ENCODE measurements at places on chromosomes 11 and 22.

DNA sequence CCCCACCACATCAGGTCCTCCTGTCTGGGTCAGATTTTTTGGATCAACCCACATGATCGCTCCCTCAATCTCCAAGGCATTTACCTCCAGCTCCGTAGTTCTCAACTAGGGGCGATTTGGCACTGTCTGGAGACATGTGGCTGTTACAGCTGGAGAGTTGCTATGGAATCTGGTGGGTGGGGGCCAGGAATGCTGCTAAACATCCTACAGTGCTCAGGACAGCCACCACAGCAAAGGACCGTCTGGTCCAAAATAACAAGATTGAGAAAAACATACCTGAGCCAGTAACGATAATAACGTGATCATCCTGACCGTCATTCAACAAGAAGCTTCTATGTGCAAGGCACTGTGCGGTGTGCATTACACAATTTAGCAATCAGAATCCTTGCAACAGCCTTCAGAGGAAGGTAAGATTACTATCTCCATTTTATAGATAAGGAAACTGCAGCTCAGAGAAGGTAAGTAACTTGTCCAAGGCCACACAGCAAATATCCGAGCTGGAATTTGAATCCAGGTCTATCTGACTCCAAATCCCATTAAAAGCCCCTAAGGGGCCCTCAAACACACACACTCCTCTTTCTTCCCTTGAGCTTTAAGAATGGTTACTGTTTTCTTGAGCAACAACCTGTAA lies 14.3 kb upstream of the CRY2 start:
- peak; percentile 21 for DNase-seq

DNA sequence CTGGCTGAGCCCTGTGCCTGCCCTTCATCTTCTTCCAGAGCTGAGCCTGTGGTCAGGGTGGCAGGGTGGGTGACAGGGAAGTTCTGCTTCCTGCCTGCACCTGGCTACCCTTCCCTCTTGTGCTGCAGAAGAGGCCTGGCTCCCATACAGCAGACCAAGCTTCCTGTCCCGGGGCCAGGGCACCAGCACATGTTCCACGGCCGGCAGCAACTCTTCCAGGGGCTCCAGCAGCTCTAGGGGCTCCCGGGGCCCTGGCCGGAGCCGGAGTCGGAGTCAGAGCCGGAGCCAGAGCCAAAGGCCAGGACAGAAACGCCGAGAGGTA lies 15.0 kb downstream of the ROBO3 start:
- no peak for DNase-seq

DNA sequence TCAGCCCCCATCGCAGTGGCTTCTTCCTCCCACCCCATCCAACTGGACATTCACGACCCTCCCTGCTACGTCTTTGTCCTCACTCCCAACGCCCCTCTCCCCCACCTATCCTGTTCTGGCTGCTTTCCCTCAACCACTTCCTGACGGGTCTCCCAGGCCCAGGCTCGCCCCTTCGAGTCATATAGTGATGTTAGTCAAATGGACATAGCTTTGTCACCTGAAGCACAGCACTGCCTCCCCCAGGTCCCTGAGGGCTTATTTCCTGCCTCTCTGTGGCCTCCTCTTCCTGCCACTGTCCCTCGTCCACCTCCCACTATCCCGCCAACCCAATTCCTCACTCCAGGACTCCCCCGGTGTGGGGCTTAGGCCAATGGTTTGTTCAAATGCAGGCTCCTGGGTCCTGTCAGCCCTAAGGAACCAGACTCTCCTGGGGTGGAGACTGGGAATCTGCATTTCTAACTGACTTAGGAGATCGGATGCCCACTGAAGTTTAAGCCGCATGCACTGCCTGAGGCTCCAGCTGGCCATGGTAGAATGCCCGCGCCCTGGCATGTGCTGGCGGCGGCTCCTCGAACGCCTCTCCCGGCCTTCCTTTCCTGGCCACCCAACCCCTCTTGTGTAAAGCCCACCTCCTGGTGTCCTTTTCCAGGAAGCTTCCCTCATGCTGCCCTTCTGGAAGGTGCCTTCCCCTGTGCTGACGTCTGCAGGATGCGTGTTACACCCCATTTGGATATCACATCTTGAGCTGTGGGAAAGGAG lies 18.3 kb downstream of the SUN2 start:
- DNase-seq = no peak

- DNase-seq = no peak
These were observed 180.9 kb downstream of the KIF18A start for GRCh38 chr11:27926981-27927481.

GRCh38 chr22:33512908-33513307 lies 407.4 kb downstream of the LARGE1 start:
- DNase-seq = no peak

DNA sequence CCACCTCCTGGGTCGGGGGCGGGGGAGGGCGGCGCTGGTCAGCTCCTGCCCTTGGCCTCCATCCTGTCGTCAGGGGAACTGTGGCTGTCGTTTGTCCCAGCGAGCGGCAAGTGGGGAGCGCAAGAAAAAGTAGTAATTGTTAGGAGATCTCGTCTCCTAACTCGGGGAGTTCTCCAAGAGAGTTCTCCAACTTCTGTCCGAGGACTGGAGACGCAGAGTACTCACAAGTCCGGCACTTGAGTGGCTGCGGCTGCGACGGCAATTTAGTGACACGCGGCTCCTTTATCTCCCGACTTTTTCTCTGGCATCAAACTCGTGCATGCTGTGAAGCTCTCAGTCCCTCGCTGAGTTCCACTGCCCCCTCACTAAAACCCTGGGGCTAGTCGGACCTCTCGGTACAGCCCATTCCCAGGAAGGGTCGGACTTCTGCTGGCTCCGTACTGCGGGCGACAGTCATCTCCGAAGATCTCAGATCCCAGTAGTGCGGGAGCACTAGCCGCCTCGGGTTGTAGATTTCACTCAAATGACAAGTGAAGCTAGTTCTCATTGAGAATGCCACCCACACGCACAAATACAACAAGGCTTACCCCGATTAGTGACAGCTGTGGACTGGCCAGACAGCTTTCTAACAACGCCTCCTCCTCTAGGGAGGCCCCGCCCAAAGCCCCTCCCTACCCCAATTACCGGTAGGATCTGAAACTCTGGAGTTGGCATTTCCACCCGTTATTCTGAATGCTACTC lies at the start of gene PGR:
TSS of gene PGR (minus strand) at position 611 of the 741 bp plus-strand sequence. CDS start 743 bp downstream, outside the sequence.
- peak; percentile 55 for DNase-seq

DNA sequence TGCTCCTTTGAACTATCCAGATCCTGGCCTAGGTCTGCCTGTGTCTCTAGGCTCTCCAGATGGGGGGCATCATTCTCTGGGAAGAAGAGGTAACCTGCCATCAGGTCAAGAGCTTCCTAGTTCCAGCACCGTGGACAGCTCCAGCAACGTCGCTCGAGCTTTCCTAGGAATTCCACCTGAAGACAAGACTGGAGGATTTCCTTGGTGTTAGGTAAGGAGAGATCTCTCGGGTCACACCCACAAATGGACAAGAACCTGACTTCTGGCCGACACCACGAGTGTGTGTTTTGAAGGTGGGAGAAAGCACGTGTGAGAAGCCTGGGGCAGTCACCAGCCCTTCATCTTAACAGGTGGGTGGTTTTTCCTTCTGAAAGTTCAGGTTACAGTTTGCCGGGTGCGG lies 1.2 kb downstream of the PRG3 start:
- peak; percentile 93 for DNase-seq

GRCh38 chr11:134289789-134290188 lies 13.6 kb downstream of the GLB1L3 start:
- no peak for DNase-seq

GRCh38 chr11:72413914-72414628 lies 20.3 kb downstream of the CLPB start:
- DNase-seq = peak; percentile 78
